ENCODE measurements at places on chromosomes 4 and X. TPM values are rescaled to one million over a fixed set of nuclear protein-coding genes. Genes with fewer than 3 reads are reported as not detected.

Gene SSX3
- total RNA-seq = not detected

Gene LCORL
- 14.4 TPM for total RNA-seq

Gene RNF150
- 0.17 TPM for total RNA-seq

Gene FRMPD3
- total RNA-seq = 1.0 TPM

Gene PAK3
- 0.50 TPM for total RNA-seq

Gene TMPRSS11F
- not detected for total RNA-seq

Gene HCCS
- total RNA-seq = 49.1 TPM

Gene SMIM10
- total RNA-seq = 1.8 TPM

Gene SULT1E1
- 2.4 TPM for total RNA-seq

Gene P2RY10
- total RNA-seq = not detected

Gene VGLL1
- total RNA-seq = 92.2 TPM

Gene POU3F4
- total RNA-seq = not detected

Gene HPSE
- total RNA-seq = 5.1 TPM

Gene ADGRG4
- not detected for total RNA-seq
